ENCODE measurements at places on chromosomes 1 and 21.

GRCh38 chr21:45457161-45457831 lies 52.3 kb downstream of the COL18A1 start:
- no peak for DNase-seq

DNA sequence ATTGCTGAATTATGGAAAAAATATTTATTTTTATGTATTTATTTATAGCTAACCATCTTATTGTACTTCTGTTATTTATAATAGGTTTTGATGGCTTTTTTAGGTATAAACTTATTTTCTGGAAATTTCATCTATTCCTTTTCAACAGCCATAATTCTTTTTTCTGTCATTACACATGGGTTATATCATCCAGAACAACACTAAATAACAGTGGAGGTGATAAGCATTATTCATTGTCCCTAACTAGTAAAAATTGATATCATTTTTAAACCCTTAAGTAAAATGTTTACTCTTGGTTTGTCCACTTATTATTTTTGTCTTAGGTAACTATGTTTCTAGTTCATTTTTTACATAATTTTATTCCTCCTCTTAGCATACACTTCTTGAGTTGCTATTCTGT lies 309.1 kb downstream of the USH2A start:
- DNase-seq = no peak

DNA sequence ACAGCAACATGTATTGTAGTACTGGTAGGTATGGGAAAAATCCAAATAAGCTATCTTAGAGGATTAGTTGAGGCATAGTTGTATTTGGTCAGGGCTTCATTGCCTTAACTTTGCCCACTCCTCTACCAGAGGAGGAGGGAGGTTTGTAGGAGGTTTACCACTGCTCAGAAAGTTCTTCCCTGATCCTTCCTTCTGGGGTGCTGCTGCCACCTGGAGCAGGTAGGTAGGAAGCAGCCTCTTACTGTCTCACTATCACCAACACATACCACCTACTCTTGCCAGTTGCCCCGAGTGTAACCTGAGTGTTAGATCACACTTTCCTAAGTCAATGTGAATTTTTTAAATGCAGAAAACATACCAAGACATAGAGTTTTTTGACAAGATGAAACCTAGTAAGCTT lies 24.1 kb upstream of the ZSWIM5 start:
- DNase-seq = no peak

GRCh38 chr1:31848381-31848897 lies 32.6 kb upstream of the SPOCD1 start:
- no peak for DNase-seq

- DNase-seq = no peak
Observed at GRCh38 chr1:147496571-147497210, 44.6 kb upstream of the BCL9 start.

GRCh38 chr1:244395965-244396364 lies 55.7 kb downstream of the ADSS2 start:
- no peak for DNase-seq

DNA sequence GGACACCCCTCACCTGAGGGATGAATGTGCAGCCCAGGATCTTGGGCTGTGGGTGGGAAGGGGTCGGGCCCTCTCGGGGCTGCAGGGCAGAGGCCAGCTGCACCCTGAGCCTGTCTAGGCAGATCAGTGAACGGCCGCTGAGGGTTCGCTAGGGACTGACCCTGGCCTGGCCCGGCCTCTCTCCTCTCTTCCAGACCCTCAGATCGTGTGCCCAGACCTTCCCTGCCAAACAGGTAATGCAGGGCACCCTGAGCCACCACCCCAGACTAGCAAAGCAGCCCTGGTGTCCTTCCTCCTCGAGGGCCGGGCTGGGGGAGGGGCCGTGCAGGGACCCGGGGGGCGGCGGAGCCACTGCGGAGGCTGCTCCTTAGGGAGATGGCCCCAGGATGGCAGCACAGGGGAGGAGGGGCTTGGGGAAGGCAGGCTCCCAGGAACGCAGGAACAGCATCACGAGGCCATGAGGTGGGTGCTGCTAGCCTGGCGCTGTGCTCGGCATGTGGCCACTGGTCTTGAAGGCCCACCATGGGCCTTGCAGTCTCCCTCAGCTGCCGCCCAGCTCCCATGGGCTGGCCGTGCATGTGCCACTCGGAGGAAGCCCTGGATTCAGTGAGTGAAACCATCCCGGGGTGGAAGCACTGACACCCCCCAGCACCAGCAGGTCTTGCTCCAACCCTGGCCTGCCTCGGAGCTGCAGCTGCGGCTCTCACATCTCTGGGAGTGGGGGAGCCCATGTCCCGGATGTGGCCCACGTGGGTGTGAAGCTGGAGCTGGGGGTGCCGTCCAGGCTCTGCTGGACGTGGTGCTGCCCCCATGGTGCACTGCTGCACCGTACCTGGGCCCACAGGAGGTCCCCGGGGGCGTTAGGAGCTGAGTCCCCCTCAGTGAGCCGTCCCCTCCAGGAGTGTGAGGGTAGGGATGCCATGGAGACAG lies 28.7 kb downstream of the COL6A2 start:
- no peak for DNase-seq

DNA sequence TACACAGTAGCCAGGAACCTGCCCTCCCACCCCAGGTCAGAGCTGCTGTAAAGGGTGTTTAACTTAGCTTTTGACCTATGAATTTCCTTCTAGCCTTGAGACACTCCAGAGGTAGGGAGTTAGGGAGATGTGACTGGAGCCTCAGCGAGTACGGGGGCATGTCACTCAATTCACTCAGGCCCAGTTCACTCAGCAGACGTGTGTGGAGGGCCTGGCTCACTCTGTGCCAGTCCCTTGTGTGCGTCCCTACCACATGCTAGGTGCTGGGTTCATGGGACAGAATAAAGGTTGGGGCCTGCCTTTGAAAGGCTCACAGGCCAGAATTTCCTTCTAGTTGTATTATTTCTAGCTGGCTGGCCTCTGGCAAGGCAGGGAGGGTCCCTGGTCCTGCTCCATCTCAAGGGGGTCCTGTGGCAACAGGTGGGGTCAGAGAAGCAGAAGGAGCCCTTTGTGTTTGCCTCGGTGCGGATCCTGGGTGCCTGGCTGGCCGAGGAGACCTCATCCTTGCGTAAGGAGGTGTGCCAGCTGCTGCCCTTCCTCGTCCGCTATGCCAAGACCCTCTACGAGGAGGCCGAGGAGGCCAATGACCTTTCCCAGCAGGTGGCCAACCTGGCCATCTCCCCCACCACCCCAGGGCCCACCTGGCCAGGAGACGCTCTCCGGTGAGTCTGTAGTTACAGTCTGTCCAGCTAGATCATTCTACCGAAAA lies 4.5 kb downstream of the NCDN start:
- DNase-seq = no peak

DNA sequence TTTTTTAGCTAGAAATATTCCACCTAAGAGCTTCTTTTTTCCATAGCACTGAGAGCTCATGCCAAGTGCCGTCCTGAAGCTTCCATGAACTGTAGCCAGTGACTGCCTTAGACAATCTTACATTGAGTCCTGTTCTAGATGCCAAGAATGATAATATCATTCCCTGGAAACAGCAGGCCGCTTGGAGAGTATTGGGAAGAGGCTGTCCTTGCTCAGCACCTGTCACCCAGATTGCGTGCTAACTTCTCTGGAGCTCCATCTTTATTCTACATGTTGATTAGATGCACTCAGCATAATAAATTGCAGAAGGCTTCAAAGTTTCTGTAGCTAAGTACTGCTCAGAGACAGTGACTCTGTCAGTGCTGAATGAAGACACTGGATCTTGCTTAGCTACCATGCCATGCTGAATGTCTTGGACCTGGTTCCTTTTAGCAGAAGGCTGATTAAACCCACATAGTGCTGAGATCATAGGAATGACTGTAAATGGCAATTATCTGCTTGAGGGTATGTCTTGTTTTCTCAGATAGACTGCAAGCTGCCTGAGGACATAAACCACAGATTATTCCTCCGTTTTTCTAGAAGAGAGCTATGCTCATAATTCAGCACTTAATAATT lies 83.1 kb upstream of the IRF2BP2 start:
- no peak for DNase-seq

GRCh38 chr1:30317921-30318320 lies 405.5 kb downstream of the MATN1 start:
- DNase-seq = no peak
